ENCODE measurements at places on chromosomes 7 and 10.

DNA sequence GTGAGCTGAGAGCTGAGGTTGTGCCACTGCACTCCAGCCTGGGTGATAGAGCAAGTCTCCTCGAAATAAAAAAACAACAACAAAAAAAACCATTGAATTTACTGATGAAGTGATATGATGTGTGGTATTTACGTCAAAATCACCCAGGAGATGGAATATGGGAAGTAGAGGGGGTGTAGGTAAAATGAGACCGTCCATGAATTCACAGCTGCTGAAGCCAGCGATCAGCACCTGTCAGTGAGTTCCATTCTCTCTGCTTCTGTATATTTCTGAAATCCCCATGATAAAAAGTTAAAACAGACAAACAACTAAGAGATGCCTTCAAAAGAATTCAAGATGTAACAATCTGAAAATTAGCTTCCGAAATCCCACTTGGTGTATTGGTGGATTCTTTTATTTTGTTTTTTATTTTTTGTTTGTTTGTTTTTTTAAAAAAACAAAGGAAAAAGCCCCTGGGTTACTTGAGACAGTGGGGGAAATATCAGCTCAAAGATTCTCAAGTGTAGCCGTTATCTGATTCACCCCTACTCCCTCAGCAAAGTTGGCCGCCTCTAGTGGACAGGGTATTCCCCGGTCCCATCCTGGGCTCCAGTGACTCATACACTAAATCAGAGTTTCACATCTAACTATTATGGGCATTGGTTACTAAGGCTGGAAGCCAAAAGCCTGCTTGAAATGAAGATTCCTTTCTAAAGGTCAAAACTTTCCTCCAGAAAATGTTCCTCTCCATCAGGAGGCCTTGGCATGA lies 76.4 kb downstream of the MAP3K8 start:
- DNase-seq, result no peak

GRCh38 chr7:32639122-32639521 lies 143.8 kb downstream of the AVL9 start:
- no peak for DNase-seq

DNA sequence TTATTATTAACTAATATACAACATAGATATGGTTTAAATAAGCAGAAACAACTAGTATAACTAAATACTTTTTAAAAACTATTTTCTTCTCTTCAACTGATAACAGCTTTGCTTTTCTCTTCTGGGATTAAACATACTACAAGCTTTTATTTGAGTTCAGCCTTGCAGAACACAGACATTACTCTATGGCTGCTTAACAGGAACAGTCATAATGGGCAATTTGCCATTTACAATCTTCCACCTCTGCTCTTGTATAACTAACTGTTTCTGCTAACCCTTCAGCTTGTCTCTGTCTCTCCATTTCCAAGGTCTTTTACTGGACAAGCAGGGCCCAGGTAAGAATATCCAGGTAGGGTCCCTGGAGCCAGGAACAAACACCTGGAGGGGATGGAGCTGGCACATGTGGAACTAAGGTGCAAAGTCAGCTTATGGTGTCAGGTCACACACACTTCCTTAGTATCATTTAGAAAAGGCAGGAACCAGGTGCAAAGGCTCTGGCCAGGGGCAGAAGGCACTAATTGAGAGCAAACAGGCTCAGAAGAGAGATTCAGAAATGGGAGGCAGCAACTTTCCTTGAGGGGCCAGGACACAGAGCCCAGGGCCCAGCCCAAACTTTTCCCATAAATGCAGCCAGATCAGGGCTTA lies 93.1 kb downstream of the STRA8 start:
- no peak for DNase-seq

GRCh38 chr10:75766106-75766505 lies 334.7 kb downstream of the LRMDA start:
- DNase-seq, result no peak

DNA sequence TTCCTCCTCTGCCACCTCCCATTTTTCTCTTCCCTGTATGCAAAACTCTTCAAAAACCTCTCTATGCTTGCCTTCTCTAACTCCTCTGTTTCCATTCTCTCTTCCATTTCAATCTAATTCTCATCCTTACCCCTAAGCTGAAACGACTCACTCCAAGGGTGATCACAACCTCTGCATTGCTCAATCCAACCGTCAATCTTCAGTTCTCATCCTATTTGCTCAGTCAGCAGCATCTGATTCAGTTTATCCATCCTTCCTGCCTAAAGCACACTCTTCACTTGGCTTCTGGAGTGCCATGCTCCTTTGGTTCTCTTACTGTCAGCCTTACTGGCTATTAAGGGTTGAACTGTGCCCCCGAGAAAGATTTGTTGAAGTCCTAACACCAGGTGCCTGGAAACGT lies 163.5 kb upstream of the NEBL start:
- no peak for DNase-seq

DNA sequence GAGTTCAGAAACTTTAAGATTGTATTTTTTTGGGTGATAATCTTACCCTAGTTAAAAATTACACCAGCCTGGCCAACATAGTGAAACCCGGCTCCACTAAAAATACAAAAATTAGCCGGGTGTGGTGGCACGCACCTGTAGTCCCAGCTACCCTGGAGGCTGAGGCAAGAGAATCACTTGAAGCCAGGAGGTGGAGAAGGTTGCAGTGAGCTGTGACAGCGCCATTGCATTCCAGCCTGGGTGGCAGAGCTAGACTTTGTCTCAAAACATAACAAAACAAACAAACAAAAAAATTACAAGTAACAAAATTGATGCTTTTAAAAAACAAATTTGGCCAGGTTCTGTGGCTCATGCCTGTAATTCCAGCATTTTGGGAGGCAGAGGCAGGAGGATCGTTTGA lies 76.7 kb downstream of the ANKRD61 start:
- no peak for DNase-seq

GRCh38 chr7:115359119-115359518 lies 437.2 kb downstream of the MDFIC start:
- no peak for DNase-seq

- no peak for DNase-seq
Measured at GRCh38 chr10:107164992-107165391, 486 bp upstream of the SORCS1 start.

GRCh38 chr7:70042533-70042932 lies 444.3 kb downstream of the AUTS2 start:
- no peak for DNase-seq

- no peak for DNase-seq
Measured at GRCh38 chr10:1567152-1567551, 170.2 kb downstream of the ADARB2 start.

DNA sequence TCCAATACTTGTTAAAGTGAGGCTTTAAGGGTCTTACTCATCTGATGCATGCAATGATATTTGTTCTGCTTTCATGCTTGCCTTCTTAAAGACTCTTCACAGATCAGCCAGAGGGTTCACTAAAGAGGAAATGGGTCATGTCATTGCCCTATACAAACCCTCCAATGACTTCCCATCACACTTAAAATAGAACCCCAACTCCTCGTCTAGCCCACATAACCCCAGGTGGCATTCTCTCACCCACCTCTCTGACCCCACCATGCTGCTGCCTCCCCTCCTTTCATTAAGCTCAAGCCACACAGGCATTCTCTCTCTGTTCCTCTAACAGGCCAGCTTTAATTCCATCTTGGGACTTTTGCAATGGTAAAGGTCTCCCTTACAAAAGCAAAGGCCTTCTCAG lies 253.6 kb downstream of the GRID1 start:
- DNase-seq, result no peak

GRCh38 chr7:93226310-93226709 lies at the start of gene HEPACAM2:
TSS of gene HEPACAM2 (minus strand) at chr7:93226469.
- no peak for DNase-seq

- DNase-seq, result no peak
Measured at GRCh38 chr10:122471531-122472177, 10.3 kb downstream of the HTRA1 start.

- no peak for DNase-seq
Measured at GRCh38 chr10:54710918-54711317, 90.1 kb downstream of the PCDH15 start.

DNA sequence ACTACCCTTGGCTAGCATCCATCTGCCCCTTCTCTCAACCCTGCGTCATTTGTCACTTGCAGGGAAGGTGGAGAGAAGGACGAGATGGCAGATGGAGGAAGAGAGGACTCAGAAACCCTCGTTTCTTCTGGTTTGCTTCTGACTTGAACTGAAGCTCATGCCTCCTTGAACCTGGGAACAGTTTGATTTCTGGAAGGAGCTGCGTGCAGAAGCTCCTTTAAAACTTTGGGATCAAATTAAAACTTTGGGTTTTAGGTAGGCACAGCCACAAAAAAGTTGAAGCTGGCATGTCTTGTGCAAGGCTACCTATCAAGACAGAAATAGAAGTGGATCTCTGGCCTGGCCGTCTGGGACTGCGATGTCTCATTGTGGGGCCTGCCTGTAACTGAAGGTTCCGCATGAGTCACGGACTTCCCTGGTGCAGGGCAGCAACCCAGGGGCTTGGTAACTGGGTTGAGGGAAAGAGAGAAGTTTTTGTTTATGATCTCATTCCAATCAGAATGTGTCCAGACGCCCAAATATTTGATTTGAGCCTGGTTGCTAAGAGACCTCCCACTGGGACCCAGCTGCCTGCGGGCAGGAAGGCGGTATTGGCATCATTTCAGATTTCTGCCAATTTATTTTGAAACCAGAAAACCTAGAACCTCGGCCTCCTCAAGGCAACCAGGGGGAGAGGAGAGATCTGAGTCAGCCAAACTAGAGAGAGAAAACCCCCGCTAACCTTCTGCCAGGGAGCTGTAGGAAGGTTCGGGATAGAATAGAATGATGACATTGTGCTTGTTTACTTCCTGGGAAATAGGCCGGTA lies 15.8 kb upstream of the CAMK1D start:
- no peak for DNase-seq

- DNase-seq, result no peak
Measured at GRCh38 chr10:62021128-62021665, 119.7 kb downstream of the ARID5B start.

- peak; percentile 28 for DNase-seq
Measured at GRCh38 chr7:50502001-50502684, 52.0 kb upstream of the FIGNL1 start.

DNA sequence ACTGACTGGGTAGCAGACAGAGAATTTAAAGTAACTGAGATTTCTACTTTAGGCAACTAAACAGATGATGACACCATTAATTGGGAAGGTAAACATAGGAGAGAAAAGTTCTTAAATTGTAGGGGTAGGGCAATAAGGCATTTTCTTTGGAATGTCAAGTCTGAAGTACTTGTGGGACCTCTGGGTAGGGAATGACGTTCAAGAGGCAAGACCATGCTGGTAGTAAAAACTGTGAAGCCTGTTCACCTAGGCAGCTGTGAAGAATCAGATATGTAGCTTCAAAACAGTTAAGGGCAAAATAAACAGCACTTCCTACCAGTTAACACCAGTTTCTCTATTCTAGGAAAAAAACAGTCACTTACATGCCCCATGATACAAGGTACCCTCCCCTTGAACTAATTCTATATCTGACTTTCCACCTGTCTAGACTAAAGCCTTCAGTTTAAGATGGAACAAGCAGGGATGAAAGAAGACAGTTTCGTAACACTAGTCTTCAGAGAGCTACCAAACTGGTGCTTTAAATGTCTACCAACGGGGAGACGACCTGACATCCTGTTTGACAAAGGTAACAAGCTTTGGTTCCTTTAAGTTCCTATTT lies 63.1 kb upstream of the KCNIP2 start:
- DNase-seq, result no peak

- no peak for DNase-seq
Measured at GRCh38 chr10:89540420-89540949, 5.1 kb upstream of the SLC16A12 start.

DNA sequence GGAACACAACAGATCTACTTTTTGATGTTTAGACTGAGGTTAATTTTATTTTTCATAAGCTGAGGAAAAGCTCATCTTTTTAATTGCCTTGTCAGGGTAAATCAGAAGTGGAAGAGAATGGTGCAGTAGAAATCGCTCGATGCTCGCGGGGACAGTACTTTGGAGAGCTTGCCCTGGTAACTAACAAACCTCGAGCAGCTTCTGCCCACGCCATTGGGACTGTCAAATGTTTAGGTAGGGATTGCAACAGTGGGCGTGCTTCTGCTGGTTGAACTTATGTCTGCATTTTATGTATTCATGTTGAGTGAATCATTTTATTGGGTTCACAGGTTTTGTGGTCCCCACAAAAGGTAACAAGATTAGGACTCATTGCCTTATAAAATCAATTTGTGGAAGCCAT lies 11.7 kb upstream of the HBP1 start:
- no peak for DNase-seq

DNA sequence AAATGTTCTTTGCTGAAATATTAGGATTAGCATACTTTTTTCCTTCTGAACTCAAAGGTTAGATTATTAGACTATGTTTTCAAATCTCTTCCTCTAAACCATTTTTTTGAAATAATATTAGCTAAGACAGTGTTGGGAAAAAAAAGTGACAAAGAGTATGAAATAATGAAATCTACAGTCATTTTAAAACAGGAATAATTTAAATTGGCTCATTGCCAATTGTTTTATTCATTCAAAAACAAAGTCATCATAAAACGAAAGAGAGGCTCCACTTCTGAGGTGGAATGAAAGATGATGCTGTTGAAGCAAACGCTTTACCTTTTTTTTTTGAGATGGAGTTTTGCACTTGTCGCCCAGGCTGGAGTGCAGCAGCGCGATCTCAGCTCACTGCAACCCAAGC lies 51.2 kb downstream of the RNF32 start:
- DNase-seq, result no peak

DNA sequence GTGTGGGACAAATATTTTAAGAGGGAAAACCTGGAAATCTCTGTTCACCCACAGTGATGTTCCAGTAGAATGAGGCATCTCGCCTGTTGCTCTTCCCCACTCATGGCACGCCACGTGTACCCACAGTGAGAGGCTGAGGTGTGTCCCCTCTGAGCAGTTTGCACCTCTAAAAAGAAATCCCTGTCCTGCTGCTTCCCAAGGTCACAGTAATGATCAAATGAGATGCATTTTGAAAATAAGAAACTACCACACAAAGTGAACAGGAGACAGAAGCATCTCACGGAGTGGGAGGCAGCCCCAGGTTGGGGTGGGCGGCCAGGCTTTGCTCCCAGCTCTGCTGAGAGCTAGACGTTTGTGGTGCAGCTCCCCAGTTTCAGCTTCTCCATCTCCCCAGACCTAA lies 12.4 kb upstream of the ZNF777 start:
- DNase-seq, result no peak

GRCh38 chr7:75969182-75969581 lies 25.2 kb downstream of the TMEM120A start:
- DNase-seq, result no peak

DNA sequence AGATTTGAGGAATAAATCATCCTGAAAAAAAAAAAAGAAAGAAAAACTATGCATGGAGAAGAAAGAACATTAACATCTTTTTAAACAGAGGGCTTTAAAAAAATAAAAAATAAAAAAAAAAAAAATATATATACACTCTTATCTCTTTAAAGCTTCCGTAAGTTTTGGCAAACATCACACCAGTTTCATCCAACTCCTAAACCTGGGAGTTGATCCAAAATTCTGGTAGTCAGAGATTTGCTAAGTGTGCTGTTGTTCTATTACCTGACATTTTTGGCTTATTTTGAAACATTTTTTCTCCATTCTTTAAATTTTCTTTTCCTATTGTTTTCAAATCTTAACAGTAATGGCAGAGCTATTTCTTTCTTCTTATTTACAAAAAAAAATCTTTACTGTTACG lies 273.1 kb downstream of the AGMO start:
- no peak for DNase-seq

Measured in right renal pelvis (tissue), 4 donors.